ENCODE measurements at places on chromosomes 11 and 22.
A peak's percentile ranks its signal among the peaks of the same experiment; 100 is the strongest.

- no peak for DNase-seq
Measured at GRCh38 chr11:105524286-105524685, 85.6 kb upstream of the GRIA4 start.

GRCh38 chr11:65580031-65580692 lies 4.3 kb downstream of the EHBP1L1 start:
- DNase-seq = no peak

DNA sequence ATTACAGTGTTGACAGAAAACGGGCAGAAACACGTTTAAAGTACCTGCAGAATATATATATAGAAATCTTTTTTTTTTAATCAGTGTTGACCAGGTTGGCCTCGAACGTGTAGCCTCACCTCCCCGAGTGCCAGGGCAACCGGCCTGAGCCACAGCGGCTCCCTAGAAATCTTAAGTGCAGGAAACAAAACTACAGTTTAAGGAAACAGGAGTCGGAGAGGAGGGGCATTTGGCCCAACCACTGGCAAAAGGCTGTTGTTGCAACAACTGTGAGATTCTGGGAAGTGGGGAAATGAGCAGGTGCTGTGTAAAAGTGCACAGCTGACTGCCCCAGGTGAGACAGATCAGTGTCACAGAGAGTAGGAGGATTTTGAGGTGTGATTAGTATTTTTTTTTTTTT lies 3.7 kb downstream of the YWHAH start:
- peak; percentile 64 for DNase-seq

DNA sequence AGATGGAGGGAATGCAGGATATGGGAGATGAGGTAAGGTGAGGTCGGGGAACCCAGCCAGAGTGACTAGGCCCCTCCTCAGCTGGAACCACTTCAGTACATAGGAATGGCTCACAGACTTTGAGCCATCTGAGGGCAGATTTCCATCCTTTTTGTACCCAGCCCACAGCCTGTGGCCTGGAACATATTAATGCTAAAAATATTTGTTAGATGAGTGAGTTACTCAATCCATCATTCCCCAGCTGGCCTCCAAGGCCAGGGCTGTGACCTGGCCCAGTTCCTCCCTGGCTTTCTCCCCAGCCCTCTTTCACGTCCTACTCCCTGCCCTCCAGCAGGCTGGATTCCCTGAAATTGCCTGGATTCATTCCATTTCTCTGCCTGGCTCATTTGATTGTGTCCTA lies 57.2 kb upstream of the PRDM11 start:
- no peak for DNase-seq

- no peak for DNase-seq
Measured at GRCh38 chr22:46738647-46739093, 618 bp upstream of the CERK start.

GRCh38 chr11:121451178-121451985 lies 732 bp upstream of the SORL1 start:
- no peak for DNase-seq

- no peak for DNase-seq
Measured at GRCh38 chr11:35403765-35404387, 15.5 kb downstream of the SLC1A2 start.
